Fibroblast of pulmonary artery (primary cell): ENCODE measurements at places on chromosomes 6 and 20.

DNA sequence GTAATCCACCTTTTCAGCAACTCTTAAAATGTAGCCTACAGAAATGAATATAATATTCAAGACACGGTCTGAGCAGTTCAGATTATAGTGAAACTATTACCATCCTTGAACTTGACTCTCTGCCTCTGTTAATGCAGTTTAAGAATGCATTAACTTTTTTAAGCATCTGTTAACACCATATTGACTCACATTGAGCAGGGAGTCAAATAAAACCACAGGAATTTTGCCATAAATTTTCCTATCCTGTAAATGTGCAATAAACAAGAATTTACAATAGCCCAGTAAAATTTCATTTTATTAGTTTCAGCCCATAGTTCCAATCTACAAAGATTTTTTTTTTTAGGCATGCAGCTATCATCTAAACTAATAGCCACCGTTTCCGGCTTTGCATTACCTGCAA is 239.2 kb upstream of the DEFB112 start:
- DNase-seq: no peak

DNA sequence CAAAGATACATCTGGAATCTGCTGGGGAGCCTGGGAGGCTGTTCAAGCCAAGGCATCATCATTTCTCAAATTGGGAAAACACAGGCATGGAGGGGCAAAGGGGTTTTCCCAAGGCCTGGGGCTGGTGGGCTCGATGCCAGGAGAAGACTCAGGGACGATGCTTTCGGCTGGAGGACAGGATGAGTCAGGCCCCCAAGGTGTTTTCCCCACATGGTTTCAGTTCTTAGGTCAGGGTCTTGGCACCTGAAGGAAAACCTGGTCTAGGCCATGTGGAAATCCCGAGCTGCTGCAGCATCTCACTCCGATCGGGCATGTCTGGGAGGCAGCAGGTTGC is 348.1 kb downstream of the CDC5L start:
- DNase-seq: peak; percentile 60

GRCh38 chr20:31547720-31548298 is 33.6 kb downstream of the HM13 start:
- no peak for DNase-seq

- no peak for DNase-seq
Measured at GRCh38 chr6:90631046-90631445, 44.2 kb upstream of the MAP3K7 start.

DNA sequence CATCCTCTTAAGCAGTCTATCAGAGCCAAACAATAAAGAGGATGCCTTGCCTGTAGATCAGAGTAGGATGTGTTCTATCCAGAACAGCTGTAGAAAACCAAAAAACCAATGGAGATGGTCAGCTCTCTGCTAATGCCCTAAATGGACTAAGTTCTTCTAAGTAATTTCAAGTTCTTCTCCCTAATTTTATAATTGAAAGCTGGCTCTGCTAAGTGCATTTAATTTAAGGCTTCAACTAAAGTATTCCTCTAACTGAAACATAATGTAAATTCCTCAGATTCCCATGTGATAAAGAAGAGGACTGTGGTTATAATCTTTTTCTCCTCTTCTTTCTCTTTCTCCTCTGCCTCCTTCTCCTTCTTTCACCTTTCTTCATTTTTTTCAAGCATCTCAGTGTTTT is 709.5 kb downstream of the KIF16B start:
- DNase-seq: no peak

DNA sequence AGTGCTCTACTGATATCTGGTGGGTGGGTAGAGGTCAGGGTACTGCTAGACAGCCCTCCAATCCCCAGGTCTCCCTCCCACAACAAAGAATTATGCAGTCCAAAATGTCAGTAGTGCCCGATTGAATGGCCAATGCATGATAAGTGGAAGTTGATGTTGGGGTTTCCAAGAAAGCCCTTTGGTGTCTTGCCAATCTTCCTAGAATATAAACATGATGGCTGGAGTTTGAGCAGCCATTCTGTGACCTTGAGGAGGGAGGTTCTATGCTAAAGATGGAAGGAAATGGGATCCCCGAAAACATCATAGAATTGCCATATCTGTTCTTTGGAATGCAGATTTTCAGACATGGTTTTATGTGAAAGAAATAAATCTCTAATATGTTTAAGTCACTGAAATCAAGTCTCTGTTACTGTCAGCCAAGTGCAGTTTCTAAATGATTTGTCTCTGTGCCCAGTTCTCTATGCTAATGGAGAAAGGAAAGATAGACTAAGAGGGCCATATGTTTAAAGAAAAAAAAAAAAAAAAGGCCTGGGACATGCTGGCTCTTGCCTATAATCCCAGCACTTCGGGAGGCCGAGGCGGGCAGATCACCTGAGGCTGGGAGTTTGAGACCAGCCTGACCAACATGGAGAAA is 32.8 kb upstream of the PTPN1 start:
- DNase-seq: no peak

GRCh38 chr20:16573001-16573965 is at the start of gene KIF16B:
KIF16B (minus strand) TSS chr20:16573448; CDS start chr20:16573275, 173 bp downstream.
- DNase-seq: peak; percentile 85

DNA sequence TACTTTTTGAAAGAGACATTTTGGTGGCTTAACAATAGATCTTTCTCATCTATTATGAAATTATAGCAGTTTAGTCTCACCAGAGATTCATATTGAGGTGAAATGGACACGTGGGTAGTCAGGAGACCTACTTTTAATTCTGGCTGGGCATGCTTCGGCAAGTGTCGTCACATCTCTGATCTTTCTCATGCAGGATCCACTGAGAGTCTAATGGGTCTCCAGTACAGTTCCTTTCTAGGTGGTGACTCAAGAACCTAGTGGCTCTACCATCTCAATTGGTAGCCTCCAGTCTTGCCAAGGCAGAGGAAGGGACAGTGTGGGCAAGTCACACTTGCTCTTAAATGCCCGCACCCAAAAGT is 94.9 kb downstream of the KCNB1 start:
- DNase-seq: no peak

- no peak for DNase-seq
Measured at GRCh38 chr20:25277941-25278521, 30.1 kb downstream of the PYGB start.

GRCh38 chr20:59010995-59011873 is 4.2 kb upstream of the CTSZ start:
- DNase-seq: peak; percentile 93

DNA sequence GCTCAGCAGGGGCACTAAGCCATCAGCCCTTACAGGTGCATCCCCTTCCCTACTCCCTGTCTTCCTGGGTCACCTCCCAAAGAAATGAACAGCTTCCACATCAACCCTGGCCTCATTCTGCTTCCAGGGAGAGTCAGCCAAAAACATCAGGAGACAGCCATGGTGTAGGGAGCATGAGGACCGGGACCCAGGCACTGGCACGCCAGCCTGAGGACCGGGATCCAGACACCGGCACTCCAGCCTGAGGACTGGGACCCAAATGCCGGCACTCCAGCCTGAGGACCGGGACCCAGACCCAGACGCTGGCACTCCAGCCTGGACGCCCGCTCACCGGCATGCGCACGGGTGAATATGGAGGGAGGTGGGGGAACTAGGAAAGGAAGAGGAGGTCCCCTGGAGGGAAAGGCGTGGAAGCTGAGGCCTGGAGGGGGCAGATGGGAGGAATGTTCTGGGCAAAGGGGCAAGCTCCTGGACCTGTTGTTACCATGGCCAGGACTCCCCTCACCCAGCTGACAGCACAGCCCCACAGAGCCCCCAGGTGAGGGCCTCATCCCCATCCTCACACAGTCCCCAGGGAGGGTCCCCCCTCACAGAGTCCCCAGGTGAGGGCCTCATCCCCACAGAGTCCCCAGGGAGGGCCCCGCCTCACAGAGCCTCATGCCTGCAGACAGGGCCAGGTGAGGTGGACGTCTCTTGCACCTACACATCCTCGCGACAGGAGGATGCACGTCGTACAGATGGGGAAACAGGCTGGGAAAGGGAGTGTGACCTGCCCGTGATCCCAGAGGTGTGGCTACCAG is 26.0 kb upstream of the MRGBP start:
- no peak for DNase-seq

- DNase-seq: peak; percentile 83
Measured at GRCh38 chr6:106746652-106747051, 117.3 kb downstream of the QRSL1 start.

DNA sequence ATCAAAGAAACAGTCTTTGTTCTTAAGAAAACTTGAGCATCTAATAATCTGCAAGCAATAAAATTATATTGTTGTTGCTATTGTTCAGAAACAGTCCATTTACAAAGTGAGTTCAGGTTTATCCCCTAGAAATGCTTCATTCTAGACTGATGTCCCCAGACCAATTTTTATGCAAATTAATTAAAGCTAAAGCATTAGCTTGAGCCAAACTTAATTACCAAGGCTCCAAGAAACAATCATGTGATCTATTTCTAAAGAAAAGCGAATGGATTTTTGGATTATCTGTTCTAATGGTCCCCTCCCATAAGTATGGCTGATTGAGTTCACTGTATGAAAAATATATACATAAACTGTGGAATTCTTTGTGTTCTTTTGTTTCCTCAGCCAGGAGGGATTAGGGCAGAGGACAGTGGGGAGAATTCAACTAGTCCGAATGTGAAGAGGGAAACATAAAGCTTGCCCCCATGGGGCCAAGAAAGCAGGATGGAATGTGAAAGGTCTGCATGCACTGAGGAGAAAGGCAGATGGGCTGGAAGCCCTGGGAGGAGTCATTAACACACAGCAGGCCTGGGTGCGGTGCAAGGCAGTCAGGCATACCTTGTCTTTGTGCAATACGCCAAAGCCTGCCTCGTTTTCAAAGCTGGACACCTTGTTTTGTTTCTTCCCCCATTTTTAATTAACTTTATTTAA is 597.1 kb downstream of the KIF16B start:
- no peak for DNase-seq
